ENCODE measurements at places on chromosomes 1 and 21. TPM values are rescaled to one million over a fixed set of nuclear protein-coding genes. Genes with fewer than 3 reads are reported as not detected.

The REG4 gene
- total RNA-seq, result 2.5 TPM

The PROK1 gene
- not detected for total RNA-seq

The LYSMD1 gene
- total RNA-seq, result 5.5 TPM

The ADARB1 gene
- 28.9 TPM for total RNA-seq

DNA sequence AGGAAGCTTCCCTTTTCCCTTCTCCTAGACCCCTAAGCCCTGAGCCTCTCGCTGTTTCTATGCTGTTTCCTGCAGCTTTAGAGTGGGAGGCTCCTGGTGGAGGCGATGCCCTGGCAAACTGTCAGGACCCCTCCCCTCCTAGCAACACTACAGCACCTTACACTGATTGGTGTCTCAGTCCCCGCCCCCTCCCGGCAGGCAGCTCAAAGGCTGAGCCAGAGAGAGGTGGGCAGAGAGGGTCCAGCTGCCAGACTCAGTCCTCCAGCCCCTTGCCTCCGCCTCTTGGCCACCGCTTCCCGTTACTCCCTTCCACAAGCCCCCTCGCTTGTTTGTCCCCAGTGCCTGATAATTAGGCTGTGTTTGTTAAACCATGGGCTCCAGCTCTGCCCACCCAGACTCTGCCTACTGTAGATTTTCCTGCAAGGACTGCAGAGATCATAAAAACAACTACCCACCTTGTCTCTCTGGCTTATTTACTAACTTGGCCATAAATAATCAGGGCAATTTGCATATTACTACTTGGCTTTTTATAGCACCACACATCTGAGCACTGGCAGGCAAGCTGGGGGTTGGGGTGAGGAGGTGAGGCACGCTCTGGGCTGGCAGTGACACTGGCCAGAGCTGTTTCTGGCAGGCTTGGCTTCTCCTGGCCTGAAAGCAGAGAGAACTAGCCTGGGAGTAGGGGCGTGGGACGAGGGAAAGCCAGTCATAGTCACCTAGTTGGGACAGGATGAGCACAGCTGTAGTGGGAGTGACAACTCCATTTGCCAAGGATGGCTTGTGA lies 107.5 kb downstream of the CSMD2 start:
- no peaks in the 10 kb centered on the region for H3K36me3 ChIP-seq
- DNase-seq, result no peak
- no peak overlapping the region for H3K27ac ChIP-seq
- H3K4me1 ChIP-seq, result no peaks in the 10 kb centered on the region
- peaks cover 7% of the 10 kb centered on the region for H3K27me3 ChIP-seq

GRCh38 chr1:225467193-225468020 lies 39.6 kb upstream of the LBR start:
- DNase-seq, result peak; percentile 86
- H3K36me3 ChIP-seq, result no peaks in the 10 kb centered on the region
- peak overlapping the region; percentile 90 for H3K27ac ChIP-seq
- H3K4me3 ChIP-seq, result peak overlapping the region; percentile 84
- H3K4me1 ChIP-seq, result peaks cover 29% of the 10 kb centered on the region

DNA sequence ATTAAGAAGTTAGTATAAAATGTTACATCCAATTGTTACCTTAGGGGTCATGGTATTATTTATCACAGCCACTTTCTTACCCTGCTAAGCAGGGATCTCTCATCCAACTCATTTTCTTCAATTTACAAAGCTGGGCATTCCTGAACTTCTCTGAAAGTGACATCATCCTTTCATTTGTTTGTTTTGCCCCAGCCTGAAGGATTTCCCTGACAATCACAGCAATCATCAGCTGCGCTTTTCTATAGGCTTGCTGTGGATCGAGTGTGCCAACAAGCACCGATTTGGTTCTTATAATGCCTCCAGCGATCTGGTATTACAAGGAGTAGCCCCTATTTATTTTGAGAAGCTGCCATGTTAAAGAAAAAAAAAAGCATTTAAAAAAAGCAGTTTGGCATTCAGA lies 240.2 kb downstream of the USH2A start:
- H3K4me3 ChIP-seq, result no peak overlapping the region
- no peak overlapping the region for H3K27ac ChIP-seq
- H3K27me3 ChIP-seq, result no peaks in the 10 kb centered on the region
- DNase-seq, result no peak

- no peak overlapping the region for H3K4me3 ChIP-seq
- H3K36me3 ChIP-seq, result no peaks in the 10 kb centered on the region
- peaks cover 22% of the 10 kb centered on the region for H3K4me1 ChIP-seq
- no peak for DNase-seq
Observed at GRCh38 chr1:29232387-29232786, 1.7 kb upstream of the MECR start.

DNA sequence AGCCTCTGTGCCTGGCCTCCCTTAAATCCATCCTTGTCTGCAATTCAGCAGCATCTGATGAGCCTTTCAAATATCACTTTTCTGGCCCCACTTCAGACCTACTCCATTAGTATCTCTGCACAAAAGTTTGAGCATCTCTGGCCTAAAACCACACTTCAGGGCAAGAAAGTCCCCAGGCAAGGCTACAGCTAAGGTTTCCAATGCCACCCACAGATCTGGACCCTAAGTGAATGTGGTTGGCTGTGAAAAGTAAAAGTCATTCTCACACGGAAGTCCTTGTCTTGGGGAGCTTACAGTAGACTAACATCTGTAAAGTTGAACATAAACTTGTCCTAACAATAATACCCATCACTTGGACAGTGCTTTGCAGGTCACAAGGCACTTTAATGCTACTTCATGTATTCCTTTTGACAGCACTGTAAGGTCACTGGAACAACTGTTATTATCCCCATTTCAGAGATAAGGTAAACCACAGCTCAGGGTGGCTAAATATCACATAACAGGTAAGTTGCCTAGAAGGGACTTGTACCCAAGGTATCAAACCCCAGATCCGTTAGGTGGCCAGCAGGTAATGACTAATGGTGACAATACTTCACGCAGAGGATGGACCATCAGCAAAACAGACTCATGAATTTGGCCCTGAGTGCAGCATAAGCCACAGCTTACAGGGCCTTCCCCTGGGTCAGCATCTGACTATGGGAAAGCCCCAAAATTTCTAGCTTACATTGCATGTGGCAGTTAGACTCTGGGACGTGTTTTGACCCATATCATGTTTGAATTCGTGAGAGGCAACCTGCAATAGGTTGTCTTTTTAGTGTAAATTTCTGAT lies 356.0 kb downstream of the HHAT start:
- no peak for DNase-seq
- H3K4me3 ChIP-seq, result no peak overlapping the region
- H3K36me3 ChIP-seq, result no peaks in the 10 kb centered on the region
- no peaks in the 10 kb centered on the region for H3K4me1 ChIP-seq

DNA sequence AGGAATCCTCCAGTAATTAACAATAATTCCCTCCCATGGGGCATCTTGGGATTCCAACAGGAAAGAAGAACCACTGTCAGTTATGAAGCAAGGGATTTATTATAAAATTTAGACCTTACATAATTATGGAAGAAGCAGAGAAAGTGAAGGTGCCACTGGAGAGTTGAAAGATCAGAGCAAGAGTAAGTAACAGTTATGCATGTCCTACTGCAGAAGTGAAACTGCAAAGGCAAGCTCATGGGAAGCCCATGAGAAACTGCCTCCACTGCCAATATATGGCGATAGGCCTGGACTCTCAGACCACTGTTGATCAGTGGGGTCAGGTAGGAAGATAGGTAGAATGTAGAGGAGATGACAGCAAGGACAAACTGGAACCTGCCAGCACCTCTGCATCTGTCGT lies 123.6 kb upstream of the ZNF648 start:
- no peak overlapping the region for H3K4me3 ChIP-seq
- H3K4me1 ChIP-seq, result no peaks in the 10 kb centered on the region
- H3K27me3 ChIP-seq, result no peaks in the 10 kb centered on the region
- no peak for DNase-seq
- H3K27ac ChIP-seq, result no peak overlapping the region

- H3K4me3 ChIP-seq, result no peak overlapping the region
- no peaks in the 10 kb centered on the region for H3K27me3 ChIP-seq
- H3K27ac ChIP-seq, result no peak overlapping the region
Observed at GRCh38 chr1:114219172-114219868, 65.7 kb upstream of the SYT6 start.

GRCh38 chr1:111990026-111990877 lies 784 bp upstream of the KCND3 start:
- no peaks in the 10 kb centered on the region for H3K4me1 ChIP-seq
- H3K27me3 ChIP-seq, result peaks cover 31% of the 10 kb centered on the region
- DNase-seq, result no peak
- no peak overlapping the region for H3K4me3 ChIP-seq
- no peak overlapping the region for H3K27ac ChIP-seq
- H3K36me3 ChIP-seq, result no peaks in the 10 kb centered on the region

GRCh38 chr1:246000638-246001015 lies 506.5 kb downstream of the SMYD3 start:
- H3K27ac ChIP-seq, result no peak overlapping the region
- H3K4me3 ChIP-seq, result no peak overlapping the region
- no peaks in the 10 kb centered on the region for H3K27me3 ChIP-seq
- no peaks in the 10 kb centered on the region for H3K36me3 ChIP-seq
- H3K4me1 ChIP-seq, result no peaks in the 10 kb centered on the region

DNA sequence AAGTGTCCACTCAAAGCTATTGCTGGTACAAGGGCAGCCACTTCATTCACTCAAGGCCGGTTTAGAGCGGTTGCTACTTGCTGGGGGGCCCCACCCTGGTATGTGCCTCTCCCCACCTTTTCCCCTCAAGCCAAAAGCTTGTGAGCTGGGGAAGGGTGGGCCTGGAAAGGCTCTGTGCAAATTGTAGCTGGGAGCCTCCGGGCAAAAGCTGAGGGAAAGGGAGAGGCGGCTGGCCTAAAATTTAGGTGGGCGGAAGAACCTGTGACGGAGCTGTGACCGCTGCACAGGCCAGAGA lies 306 bp upstream of the SH3D21 start:
- DNase-seq, result no peak
- peaks cover 24% of the 10 kb centered on the region for H3K36me3 ChIP-seq
- H3K27me3 ChIP-seq, result no peaks in the 10 kb centered on the region
- no peak overlapping the region for H3K27ac ChIP-seq

DNA sequence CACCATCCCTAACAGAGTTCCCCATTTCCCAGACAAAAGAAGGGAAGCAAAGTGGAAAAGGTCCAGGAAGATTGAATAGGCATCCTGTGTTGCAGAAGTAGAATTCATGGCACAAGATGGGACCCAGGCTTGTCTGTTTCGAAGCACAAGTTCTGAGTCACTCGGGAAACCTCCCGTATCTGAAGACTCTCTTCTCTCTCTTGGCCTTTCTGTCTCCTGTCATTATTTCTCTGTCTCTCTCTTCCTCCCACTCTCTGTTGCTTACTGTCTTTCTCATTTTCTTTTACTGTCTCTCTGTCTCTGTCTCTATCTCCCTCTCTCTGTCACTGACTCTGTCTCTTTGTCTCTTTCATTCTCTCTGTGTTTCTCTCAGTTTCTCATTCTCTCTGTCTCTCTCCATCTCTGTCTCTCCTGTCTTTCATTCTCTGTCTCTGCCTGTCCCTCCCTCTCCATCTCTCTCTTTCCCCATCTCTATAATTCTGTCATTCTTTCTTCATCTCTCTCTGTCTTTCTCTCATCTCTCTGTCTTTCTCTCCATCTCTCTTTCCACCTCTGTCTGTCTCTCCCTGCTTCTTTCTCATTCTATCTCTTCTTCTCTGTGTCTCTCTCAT lies 23.7 kb downstream of the RNF187 start:
- H3K4me3 ChIP-seq, result no peak overlapping the region
- no peak for DNase-seq
- peaks cover 18% of the 10 kb centered on the region for H3K4me1 ChIP-seq
- no peak overlapping the region for H3K27ac ChIP-seq
- no peaks in the 10 kb centered on the region for H3K27me3 ChIP-seq

DNA sequence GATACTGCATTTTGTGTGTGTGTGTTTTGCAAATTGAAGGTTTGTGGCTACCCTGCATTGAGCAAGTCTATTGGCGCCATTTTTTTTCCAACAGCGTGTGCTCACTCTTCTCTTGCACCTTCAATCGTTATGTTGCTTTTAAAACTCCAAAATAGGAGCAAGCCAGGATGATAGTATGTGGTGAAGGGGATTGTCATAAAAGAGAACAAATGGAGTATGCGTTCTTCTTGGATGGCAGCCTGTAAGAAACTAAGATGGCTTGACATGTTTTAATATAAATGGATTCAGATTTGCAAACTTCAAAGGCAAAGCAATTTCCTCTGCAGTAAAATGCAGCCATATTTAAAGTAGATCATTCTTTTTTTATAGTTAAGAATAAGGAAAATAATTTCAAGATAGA lies 43.2 kb upstream of the KCNK1 start:
- no peaks in the 10 kb centered on the region for H3K4me1 ChIP-seq
- H3K27me3 ChIP-seq, result no peaks in the 10 kb centered on the region
- H3K27ac ChIP-seq, result no peak overlapping the region
- DNase-seq, result no peak
- no peaks in the 10 kb centered on the region for H3K36me3 ChIP-seq

DNA sequence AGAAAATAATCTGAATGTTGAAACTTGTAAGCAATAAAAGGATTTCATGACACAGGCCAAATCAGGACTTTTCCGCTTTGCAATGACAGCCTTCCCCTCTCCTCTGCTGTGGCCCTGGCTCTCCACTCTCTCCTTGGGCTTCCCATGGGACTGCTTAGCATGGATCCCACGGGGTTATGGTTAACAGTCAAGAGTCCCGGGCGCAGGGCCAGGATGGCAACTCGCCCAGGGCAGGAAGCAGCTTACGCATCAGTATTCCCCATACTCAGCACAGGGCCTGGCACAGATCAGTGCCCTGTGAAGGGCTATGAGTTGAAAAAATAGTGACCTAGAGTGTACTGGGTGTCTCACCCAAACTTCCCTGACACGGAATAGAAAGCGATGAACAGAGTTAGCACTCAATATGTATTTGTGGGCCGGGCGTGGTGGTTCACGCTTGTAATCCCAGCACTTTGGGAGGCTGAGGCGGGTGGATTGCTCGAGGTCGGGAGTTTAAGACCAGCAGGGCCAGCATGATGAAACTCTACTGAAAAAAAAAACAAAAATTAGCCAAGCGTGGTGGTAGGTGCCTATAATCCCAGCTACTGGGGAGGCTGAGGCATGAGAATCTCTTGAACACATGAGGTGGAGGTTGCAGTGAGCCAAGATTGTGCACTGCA lies 29.1 kb upstream of the GRHL3 start:
- no peaks in the 10 kb centered on the region for H3K4me1 ChIP-seq
- DNase-seq, result no peak
- H3K27ac ChIP-seq, result no peak overlapping the region
- no peak overlapping the region for H3K4me3 ChIP-seq
- H3K36me3 ChIP-seq, result no peaks in the 10 kb centered on the region

- H3K27ac ChIP-seq, result no peak overlapping the region
- H3K27me3 ChIP-seq, result no peaks in the 10 kb centered on the region
- H3K4me1 ChIP-seq, result no peaks in the 10 kb centered on the region
- peak; percentile 59 for DNase-seq
- no peak overlapping the region for H3K4me3 ChIP-seq
Observed at GRCh38 chr1:156154317-156154749, 948 bp downstream of the SEMA4A start.

- no peak for DNase-seq
- H3K27me3 ChIP-seq, result no peaks in the 10 kb centered on the region
- H3K4me3 ChIP-seq, result no peak overlapping the region
- no peak overlapping the region for H3K27ac ChIP-seq
- H3K36me3 ChIP-seq, result no peaks in the 10 kb centered on the region
Observed at GRCh38 chr21:44537930-44538911, 1.8 kb downstream of the KRTAP10-1 start.
